HT1080 (cell line): ENCODE measurements at places on chromosomes 3 and 15. TPM values are rescaled to one million over a fixed set of nuclear protein-coding genes. Genes with fewer than 3 reads are reported as not detected.

MOBP gene
- not detected in 2 replicates for total RNA-seq

C15orf39 gene
- 17.2 and 21.1 TPM in 2 replicates for total RNA-seq

ATP8B4 gene
- total RNA-seq, result 0.21 and 0.60 TPM in 2 replicates

GOLGA6D gene
- total RNA-seq, result not detected in 2 replicates

KLHL40 gene
- not detected in 2 replicates for total RNA-seq

DNA sequence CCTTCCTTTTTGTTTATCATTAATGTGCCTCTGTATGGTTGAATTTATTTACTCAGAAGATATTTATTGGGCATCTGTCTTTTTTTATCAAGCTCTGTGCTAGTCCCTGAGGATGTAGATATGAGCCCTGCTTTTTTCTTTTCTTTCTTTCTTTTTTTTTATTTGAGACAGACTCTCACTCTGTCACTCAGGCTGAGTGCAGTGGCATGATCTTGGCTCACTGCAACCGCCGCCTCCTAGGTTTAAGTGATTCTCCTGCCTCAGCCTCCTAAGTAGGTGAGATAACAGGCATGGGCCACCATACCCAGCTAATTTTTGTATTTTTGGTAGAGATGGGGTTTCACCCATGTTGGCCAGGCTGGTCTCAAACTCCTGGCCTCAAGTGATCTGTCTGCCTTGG lies 58.5 kb downstream of the MBNL1 start:
- no peak for DNase-seq

DNA sequence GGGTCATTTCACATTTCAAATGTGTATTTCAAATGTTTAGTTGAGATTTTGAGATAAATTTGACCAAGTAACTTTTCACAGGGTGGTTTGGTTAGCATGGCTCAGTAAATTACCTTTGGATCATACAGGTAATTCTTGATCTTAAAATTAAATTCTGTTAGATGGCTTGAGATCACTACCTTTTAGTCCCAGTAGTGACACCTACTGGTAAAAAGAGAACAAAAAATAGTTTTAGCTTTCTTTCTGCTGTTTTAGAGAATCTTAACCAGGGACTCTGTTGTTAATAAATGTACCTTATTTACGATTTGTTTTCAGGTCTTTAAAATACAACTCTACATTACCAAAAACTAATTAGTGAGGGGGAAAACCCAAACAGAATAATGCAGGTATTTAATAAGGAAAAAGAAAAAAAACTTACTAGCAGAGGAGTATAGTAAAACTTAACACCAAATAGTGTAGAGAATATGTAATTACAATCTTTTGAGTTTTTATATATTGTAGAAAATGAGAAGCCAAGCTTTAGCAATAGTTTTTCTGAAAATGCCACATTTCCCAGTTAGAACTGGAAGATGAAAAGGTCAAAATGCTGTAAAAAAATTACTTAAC lies 620.3 kb upstream of the AGTR1 start:
- DNase-seq, result peak; percentile 47
